ENCODE measurements at places on chromosomes 16 and 17.

DNA sequence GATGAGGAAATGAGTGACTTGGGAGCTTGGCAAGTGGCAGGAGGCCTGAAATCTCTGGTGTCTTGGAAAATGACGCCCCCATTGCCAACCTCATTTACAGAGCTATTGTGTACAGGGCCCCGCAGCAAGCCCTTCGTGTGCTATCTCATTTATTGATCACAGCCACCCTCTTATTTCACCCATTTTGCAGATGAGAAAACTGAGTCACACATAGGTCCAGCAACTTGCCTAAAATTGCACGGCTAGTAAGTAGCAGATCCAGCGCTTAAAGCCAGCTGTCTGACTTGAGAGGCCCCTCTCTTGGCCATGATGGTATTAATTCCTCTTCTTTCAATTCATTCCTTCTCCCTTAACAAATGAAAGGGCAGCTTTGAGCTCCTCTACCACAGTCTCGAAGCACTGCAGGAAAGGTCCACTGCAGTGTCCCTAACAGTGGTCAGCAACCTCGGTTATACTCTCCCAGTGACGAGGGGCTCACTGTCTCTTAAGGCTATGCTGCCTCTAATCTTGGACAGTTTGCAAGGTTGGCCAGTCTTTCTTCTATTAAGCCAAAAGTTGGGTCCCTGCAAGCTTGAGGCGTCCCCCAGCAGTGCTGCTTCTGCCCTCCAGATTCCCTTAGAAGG is 162.2 kb downstream of the COPRS start:
- DNase-seq, result no peak

DNA sequence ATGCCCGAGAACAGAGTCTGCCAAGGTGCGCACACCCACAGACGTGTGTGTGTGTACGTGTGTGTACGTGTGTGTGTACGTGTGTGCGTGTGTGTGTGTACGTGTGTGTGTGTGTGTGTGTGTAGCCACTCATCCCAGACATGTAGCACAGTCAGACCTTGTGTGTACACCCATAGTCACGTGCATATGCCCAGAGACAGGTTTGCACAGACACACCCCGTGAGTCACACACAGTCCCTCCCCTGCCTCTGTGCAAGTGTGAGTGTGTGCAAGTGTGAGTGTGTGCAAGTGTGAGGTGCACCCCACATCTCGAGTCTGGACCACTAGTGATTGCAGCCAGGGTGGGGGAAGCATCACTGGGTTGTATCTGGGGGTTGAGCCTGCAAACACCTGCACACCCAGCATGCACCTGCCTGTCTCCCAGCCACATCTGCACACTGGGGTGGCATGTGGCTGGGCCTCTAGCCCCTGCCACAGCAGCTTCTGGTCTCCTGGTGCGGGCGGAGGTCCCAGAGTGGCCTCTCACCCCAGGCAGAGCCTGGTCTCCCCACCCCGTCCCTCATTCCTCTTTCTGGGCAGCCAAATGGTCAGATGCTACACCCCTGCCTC is 23.6 kb downstream of the BAHCC1 start:
- no peak for DNase-seq

- no peak for DNase-seq
These were observed 85.1 kb downstream of the LITAF start for GRCh38 chr16:11501632-11502031.

- no peak for DNase-seq
These were observed 7.8 kb downstream of the IRX5 start for GRCh38 chr16:54938212-54939028.

- no peak for DNase-seq
These were observed 1.9 kb downstream of the DCAF7 start for GRCh38 chr17:63552211-63552610.

All from AG09319 (cell line).